ENCODE measurements at places on chromosomes 6 and 20.

DNA sequence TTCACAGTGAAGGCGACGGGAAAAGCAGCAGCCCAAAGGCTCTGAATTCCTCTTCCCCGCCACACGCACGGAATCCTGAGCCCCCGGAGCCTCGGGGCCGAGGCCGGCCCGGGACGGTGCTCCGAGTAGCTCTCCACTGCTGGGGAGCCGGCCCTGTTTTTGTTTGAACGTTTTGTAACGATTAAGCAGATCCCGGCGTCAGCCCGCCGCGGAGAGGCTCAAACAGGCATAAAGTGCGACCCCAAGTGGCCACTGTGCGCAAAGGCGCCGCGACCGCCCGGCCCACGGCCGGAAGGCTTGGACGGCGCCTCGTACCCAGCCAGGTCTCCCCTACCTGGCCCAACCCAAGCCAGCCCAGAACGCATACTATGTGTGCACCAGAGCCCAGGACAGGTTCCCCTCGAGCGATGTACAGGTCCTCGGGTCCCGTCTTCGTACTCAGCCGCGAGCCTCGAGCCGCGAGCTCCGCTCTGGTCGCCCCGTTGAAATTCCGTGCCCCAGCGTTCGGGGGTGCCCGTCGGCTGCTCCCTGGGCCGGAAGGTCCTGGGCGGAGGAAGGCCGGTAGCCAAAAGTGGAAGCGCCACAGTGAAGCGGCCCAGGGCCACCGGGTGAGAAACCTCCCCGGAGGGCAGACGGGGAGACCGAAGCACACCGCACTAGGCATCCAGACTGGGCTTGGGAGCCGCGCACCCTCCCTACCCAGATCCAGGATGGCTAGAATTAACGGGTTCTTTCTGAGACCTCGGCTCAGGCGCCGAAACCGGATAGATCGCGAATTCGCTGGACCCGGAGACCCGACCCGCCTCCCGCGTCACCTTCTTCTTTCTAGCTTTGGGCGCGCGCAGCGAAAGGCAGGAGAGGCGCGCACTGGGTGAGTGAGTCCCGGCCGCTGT, 1.2 kb upstream of the MAFB start:
- DNase-seq = peak; percentile 81

GRCh38 chr6:105591053-105591452, 188.2 kb upstream of the PREP start:
- peak; percentile 63 for DNase-seq

- DNase-seq = no peak
Measured at GRCh38 chr6:150129616-150130505, 13.0 kb upstream of the PPP1R14C start.

DNA sequence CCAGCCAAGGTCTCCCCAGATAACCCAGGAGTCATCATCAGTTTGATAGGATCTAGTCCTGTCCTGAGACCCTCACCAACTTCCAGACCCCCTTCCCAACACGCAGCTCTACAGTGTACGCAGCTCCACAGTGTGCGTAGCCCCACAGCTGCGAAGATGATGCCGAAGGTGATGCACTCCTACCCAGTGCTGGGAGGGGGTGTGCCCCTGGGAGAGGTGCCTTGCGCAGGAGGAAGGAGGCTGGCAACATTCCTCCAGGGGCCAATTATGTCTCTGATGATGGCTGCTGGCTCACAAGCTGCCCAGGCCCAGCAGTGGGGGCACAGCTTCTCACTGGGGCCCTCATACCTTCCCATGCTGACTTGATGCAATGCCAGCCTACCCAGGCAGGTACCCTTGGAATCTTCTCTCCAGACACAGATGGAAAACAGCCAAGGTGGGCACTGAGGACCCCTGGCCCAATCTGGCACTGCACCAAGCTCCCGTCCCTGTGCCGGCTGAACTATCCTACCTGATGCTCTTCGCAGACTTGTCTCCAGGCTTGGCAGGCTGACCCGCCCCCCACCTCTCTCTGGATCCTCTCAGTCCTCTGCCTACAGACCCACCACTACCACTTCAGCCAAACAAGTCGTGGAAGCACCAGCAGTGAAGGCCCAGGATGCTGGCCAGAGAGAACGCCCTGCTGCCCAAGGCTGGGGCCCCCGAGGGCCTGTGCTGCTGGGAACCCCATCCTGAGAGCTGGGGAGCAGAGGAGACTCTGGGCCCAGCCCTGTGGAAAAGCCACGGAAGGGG, 1.4 kb downstream of the ZNF512B start:
- no peak for DNase-seq

GRCh38 chr6:168196881-168197635, 118.0 kb upstream of the FRMD1 start:
- DNase-seq = no peak
